CD14-positive monocyte (primary cell): ENCODE measurements at places on chromosomes 1 and 21.

GRCh38 chr1:2539312-2539907 is 9.3 kb upstream of the HES5 start:
- peak; percentile 22 for DNase-seq

DNA sequence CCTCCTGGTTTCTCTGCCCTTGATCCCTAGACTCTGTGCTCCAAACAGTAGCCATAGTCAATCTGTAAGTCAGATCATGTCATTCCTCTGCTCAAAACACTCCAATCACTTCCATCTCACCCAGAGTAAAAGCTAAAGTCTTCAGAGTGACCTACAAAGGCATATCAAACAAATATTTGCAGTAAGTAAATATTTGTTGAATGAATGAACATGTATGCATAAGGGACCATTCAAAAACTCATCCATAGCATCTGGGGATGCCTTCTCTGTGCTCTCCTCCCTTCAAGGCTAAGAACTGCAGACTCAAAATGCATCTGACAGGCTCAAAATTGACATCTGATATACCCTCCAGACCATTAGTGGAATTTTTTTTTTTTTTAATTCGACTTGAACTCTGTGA is 18.1 kb upstream of the AK5 start:
- no peak for DNase-seq

DNA sequence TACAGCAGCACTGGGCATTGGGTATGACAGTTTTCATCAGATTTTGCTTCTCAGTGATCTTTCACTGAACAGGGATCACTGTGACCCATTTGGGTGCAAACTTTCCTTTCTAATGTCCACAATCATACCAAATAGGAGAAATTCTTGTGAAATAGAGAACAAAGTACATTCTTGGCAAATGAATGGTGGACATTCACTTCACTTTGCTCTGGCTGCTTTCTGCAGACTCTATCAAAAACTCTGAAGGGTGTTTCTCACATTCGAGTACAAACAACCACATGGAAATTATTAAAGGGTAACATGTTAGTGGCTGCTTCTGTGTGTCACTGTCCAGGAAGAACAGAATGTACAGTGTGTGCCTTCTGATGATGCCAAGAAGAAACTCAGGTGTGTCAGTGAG is 61.9 kb upstream of the ADAM30 start:
- DNase-seq: no peak

- DNase-seq: no peak
Observed at GRCh38 chr1:201501144-201501543, 5.8 kb downstream of the CSRP1 start.

DNA sequence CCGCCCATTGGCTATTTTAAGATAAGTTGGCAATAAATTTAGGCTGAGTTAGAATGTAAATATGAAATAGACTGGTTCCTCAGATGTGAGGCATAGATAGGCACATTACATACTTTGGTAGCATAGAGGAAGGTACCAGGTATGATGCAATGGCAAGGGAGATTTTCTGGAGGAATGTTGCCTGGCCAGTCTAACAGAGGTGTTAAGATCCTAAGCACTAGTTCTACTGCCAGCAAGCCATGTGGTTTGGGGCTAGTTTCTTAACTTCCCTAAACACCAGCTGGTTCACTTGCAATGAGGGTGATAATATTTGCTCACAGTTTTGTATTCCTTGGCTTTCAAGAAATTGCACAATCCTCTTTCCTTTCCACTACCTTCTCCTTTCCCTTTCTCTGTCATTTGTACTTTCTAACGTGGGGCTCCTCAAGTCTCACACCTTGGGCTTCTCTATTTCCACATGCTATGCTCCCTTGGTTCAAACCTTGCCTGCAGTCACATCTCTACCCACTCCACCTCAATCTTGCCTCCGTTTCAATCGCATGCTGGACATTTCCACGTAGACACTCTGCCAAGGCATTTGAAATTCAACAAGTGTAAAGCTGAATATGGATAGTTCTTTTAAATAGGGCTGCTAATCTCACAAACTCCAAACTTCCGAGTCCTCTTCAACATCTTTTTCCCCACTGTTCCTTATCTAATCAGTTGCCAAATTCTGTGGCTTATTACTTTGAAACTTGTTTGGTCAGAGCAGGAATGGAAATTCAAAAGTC is 4.7 kb upstream of the CD55 start:
- DNase-seq: peak; percentile 89

DNA sequence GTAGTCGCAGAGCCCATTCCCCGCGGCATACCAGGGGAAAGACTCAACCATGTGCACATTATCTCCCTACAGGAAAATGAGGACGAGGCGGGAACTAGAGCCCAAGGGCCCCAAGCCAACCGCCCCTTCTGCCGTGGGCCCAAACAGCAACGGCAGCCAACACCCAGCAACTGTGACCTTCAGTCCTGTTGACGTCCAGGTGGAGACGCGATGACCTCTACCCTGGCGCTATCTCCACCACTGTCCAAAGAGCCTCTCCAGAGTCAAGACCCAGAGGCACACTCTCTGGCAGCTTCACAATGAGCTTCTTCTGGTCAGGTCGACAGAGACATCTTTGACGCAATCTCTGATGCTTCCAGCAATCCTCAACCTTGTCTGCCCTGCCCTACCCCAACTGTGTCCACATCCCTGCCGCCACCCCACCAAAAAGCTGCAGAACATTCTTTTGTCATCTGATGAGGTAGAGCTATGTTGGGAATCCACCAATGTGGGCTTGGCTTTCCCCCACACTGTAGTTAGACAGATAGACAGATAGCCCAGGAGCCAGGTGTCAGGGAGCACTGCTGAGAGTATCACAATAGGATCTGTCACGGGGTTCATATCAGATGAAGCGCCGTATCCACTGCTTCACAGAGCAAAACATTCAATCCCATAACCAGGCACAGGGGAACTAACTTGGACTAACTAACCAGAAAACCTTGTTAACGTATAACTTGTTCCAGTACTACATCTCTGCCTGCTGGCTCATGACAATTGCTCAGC is 37.4 kb upstream of the SRRM1 start:
- DNase-seq: no peak
